Ascending aorta (tissue), 2 donors: ENCODE measurements at places on chromosomes 13 and 19. TPM values are rescaled to one million over a fixed set of nuclear protein-coding genes. Genes with fewer than 3 reads are reported as not detected.

Gene RUBCNL
- 2.4 TPM for total RNA-seq

Gene MYO16
- not detected for total RNA-seq

Gene POSTN
- 149 TPM for total RNA-seq

Gene PROZ
- total RNA-seq = not detected

Gene ZNF470
- 0.21 TPM for total RNA-seq

Gene B3GNT8
- total RNA-seq = 3.7 TPM

Gene ZNF260
- total RNA-seq = 2.1 TPM

Gene MIDN
- 307 TPM for total RNA-seq

Gene IFNL1
- not detected for total RNA-seq

Gene TTYH1
- 58.4 TPM for total RNA-seq

Gene LIM2
- total RNA-seq = not detected

Gene ZNF709
- 3.4 TPM for total RNA-seq

Gene ARHGAP45
- total RNA-seq = 66.5 TPM

Gene ICAM5
- 2.2 TPM for total RNA-seq

Gene CAMSAP3
- not detected for total RNA-seq

Gene ZNF221
- total RNA-seq = 2.6 TPM

Gene IRGC
- not detected for total RNA-seq

Gene GNG8
- total RNA-seq = not detected

Gene DZIP1
- total RNA-seq = 12.7 TPM

Gene F10
- 15.8 TPM for total RNA-seq

Gene PHLDB3
- total RNA-seq = 1.8 TPM

Gene KLK5
- total RNA-seq = not detected

Gene PABPC3
- total RNA-seq = not detected

Gene SIGLEC11
- total RNA-seq = 12.7 TPM

Gene KIR2DL1
- not detected for total RNA-seq

Gene FPR1
- total RNA-seq = 7.9 TPM

Gene VAV1
- total RNA-seq = 4.4 TPM

Gene C19orf47
- 10.4 TPM for total RNA-seq

Gene SHANK1
- total RNA-seq = 1.3 TPM

Gene DHRS12
- total RNA-seq = 7.9 TPM

Gene MIA
- total RNA-seq = not detected

Gene CEACAM16
- total RNA-seq = not detected

Gene SLC15A1
- not detected for total RNA-seq

Gene DPRX
- total RNA-seq = not detected

Gene FKBP8
- total RNA-seq = 395 TPM

Gene DKKL1
- total RNA-seq = not detected

Gene FGF22
- not detected for total RNA-seq

Gene ZNF541
- total RNA-seq = not detected

Gene IRGQ
- total RNA-seq = 17.2 TPM

Gene AP1M2
- total RNA-seq = not detected

Gene TUBA3C
- not detected for total RNA-seq

Gene ZNF547
- total RNA-seq = not detected

Gene ZNF44
- 10.4 TPM for total RNA-seq

Gene ZFP36
- total RNA-seq = 1,166 TPM

Gene MAST1
- 2.0 TPM for total RNA-seq

Gene COL5A3
- total RNA-seq = 13.6 TPM

Gene MYPOP
- 1.6 TPM for total RNA-seq

Gene CLIP3
- total RNA-seq = 43.2 TPM

Gene EHD2
- total RNA-seq = 342 TPM

Gene PRRG2
- not detected for total RNA-seq
